ENCODE measurements at places on chromosomes 12 and 14.

DNA sequence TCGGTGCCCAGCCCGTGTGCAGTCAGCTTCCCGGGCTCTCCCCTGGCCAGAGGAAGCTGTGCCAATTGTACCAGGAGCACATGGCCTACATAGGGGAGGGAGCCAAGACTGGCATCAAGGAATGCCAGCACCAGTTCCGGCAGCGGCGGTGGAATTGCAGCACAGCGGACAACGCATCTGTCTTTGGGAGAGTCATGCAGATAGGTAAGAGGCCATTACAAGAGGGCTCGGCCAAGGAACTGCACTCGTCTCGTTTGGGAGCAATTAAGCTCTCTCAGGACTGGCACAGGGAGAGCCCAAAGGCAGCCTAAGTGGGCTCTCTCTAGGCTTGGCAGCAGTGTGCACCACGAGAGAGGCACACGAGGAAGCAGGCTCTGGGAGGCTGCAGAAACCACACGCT lies 3.7 kb downstream of the WNT5B start:
- DNase-seq: no peak

DNA sequence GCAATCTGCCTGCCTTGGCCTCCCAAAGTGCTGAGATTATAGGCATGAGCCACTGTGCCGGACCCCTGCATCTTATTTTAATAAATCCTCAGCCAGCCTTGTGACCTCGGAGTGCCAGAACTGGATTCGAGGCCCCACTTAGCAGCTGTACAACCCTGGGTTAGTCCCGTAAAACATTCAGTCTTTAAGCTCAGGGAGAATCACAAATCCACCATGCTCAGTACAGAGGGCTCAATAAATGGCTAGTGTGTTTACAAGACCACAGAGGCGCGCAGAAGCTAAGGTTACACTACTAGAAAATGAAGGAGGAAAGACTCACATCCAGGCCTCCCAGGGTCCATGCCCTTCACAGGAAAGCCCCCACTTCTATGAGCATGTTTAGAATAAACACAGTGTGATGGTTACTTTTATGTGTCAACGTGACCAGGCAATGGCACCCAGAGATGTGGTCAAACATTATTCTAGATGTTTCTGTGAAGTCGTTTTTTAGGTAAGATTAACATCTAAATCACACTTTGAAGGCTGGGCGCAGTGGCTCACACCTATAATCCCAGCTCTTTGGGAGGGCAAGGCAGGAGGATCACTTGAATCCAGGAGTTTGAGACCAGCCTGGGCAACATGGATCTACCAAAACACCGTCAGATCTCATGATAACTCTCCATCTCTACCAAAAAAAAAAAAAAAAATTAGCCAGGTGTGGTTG lies 55.3 kb downstream of the CLMN start:
- DNase-seq: no peak

- DNase-seq: peak; percentile 86
Observed at GRCh38 chr12:96195845-96196451, 1.8 kb downstream of the ELK3 start.

GRCh38 chr14:33449268-33449667 lies 501.6 kb downstream of the EGLN3 start:
- DNase-seq: no peak

DNA sequence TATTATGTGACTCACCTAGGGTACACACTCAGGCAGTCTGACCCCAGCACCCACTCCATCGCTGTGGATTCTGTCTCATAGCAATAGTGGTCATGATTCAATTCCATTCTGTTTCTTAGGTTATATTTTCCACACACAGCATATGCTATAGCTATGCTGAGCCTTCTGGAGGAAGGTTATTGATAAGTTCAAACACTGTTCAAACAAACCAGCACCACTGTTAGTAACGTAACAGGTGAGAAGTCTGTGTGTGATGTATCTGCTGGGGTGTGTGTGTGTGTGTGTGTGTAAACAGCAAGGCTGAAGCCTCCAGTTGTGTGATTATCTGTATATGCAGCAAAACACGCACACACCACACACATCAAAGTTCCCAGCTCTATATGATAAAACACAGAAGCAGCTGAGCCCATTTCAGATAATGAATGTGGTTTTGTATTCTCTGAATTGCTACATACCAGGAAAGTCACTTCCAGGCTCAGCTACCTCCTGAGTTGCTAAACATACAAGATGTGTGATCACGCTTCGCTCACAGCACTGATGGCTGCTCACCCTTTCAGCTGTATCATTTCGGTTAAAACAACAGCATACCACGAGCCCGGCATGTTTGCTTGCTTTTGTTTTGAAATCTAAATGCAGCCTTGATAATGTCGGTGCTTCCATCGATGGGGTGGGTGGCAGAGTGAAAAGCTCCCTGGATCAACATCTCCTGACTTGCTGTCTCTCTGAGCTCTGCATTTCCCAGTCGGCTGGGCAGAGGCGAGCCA lies 6.8 kb upstream of the SYNE3 start:
- no peak for DNase-seq

DNA sequence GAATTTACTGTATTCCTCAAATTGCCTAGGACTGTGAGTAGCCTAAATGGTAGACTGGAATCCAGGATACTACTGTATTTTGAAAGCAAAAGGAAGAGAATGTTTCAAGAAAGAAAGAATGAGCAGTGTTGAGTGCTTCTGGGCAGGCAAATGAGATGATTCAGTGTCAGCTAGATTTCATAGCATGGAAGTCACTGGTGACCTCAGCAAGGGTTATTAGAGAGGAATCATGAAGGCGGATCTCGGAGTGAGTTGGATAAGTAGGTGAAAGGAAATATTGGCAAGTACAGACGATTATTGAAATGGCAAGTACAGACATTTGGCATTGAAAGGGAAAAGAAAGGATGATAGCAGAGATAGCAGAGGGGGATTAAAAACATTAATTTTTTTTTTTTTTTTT lies 27.1 kb downstream of the VRK1 start:
- DNase-seq: peak; percentile 64

- DNase-seq: peak; percentile 96
Observed at GRCh38 chr12:123089631-123090353, 61.1 kb downstream of the PITPNM2 start.

DNA sequence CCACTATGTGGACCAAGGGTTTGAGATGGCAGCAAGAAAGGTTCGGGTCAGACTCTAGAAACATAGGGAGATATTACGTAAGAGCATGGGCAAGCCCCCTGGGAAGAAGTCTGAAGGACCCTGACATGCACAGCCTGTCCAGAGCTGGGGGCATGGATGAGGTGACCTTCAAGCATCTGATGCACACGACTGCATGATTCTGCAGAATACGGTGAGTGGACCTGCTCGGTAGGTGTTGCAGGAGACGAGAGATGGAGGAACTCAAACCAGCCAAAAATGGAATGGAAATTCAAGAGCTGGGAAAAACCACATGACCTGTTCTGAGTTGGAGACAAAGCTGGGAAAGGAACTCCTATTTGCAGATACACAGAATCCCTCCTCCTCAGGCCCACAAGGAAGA lies 43.6 kb downstream of the ANO2 start:
- no peak for DNase-seq

- no peak for DNase-seq
Observed at GRCh38 chr12:106973545-106973944, 13.4 kb downstream of the MTERF2 start.

DNA sequence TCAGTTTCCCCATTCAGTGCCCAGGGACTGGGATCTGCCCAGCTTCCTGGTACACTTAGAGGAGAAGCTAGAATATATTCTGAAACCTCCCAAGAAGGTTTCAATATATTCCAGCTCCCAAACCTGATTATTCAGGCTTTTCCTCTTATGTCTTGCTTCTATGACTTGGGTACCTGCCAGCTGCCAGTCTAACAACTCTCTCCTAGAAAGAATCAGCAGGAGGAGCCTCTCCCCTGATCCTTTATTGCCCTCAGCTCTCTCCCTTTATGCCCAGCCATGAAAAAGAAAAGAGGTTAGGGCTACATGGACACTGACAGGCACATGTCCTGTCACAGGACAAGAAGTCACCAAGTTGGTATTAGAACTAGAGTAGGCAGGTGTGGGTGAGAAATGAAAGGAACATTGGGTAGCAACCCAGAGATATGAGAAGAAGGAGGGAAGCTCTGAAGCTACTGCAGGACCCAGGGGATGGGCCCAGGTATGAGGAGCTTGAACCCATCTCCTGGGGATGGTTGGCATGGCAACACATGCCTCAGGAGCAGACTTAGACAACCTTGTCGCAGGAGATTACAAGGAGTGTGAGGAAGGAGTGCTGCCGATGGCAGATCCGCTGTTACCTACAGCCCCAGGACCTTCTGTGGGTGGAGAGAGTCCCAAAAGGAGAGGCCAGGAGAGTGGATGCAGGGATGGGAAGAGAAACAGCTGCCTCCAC lies 2.0 kb upstream of the CACNB3 start:
- no peak for DNase-seq

DNA sequence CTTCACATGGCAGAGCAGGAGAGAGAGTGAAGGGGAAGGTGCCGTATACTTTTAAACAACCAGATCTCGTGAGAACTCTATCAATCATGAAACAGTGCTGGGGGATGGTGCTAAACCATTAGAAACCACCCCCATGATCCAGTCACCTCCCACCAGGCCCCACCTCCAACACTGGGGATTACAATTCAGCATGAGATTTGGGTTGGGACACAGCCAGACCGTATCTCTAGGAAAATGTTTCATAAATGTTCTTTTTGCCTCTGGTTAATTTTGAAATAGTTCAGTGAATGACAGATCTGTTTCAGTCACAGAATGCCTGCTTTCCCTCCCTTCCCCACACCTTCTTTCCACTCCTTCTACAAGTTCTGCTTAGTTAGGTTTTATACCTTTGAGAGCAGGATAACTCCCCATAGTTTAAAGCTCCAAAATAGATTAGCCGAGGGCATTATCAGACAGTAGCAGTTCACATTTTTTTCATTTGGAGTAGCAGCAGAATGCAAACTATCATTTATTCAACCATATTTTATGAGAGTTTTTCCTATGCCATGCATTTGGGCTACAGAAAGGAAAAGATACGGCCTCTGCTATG lies 27.1 kb downstream of the PELI2 start:
- no peak for DNase-seq

DNA sequence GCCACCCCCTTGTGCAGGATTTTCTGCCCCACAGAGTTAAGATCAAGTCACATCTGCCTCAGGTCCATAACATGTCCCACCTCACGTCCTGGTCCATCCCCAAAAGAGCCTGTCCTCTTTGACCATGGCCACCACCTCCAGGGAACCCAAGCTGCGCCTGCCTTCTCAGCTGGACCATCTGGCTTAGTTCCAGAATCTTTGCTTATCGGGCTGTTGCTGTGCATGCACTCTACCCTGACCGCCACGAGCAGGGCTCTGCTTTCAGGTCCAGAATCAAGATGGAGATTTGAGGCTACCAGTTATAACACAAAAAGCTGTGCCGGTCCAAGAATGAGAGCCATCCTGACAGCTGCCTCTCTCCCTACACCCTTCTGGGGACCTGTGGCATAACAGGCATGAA lies 326.7 kb downstream of the DPF3 start:
- no peak for DNase-seq

GRCh38 chr14:30134936-30135335 lies 207.3 kb upstream of the PRKD1 start:
- DNase-seq: no peak

GRCh38 chr14:47739541-47739940 lies 64.1 kb upstream of the MDGA2 start:
- no peak for DNase-seq

- no peak for DNase-seq
Observed at GRCh38 chr12:1884651-1885050, 33.8 kb downstream of the CACNA2D4 start.

GRCh38 chr12:75651342-75651695 lies 139.9 kb upstream of the KRR1 start:
- no peak for DNase-seq

DNA sequence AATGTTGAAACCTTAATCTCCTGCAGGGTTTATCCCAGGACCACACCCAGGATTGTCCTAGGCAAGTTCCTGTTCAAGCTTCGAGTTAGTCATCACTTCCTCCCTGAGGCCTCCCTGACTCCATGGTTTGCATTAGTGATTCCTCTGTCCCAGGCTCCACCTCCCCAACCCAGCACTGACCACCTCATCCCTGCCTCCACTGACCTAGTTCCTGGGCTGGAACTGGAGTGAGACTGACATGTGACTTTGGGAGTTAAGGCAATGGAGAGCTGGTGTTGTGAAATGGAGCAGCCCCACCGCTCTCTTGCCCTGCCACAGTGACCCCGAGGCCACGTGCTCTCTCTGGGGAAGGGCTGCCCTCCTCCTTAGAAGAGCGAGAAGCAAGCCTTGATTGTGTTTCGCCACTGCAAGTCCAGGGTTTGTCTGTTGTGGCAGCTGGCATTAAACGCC lies 15.8 kb upstream of the DTX1 start:
- DNase-seq: peak; percentile 94

GRCh38 chr14:75559451-75560222 lies 18.8 kb upstream of the FLVCR2 start:
- DNase-seq: peak; percentile 69

GRCh38 chr14:43790681-43791080 lies 716.4 kb downstream of the FSCB start:
- DNase-seq: peak; percentile 7

DNA sequence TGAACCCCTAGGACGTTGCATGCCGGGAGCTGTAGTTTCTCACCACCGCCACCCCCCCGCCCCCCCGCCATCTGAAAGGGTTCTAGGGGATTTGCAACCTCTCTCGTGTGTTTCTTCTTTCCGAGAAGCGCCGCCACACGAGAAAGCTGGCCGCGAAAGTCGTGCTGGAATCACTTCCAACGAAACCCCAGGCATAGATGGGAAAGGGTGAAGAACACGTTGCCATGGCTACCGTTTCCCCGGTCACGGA lies 501 bp upstream of the HSP90B1 start:
- no peak for DNase-seq

DNA sequence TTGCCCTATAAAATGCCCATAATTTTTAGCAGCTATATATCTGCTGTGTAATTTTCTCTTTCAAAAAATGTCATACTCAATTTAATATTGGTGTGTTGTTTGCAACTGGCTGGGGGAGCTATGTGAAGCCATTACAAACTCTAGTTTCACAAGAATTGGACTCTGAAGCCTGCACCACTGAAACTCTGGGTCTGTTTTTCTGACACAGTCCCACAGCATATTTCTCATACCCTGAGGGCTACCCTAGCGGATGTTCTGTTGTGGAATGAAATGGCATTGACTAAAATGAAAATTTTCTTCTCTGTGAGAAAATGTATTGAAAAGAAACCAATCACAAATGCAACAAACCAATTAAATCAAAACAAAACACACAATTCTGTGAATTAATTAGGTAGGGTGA lies 284.6 kb upstream of the NPAS3 start:
- DNase-seq: no peak

DNA sequence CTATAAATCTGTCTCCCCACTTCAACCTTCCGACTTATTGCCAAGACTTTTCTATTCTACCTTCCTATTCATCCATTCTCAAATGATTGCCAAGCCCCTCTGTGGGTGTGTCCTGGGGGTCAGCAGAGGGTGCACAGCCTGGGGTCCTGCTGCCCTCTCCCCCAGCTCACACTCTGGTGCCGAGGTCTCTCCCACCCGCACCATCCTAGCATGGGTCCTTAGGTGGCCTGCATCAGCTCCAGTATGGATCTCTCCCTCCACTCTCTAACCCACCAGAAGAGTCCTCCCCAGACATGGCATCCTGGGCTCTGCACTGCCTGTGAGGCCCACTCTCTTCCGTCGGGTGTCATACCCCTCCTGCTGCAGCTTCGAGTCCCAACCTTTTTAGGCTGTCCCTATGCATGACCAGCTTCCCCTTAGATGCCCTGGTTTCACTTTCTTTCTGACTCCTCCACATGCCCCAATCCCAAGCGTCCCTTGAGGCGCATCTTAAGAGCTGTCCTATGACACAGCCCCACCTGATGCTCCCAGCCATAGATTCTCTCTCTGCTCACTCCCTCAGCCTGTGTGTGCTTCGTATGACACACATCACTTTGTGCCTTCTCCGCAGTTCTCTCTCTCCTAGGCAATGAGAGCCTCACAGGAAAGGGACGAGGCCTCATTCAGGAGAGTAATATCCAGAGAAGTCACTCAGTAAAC lies 43.9 kb downstream of the GIT2 start:
- DNase-seq: peak; percentile 18

Measured in Daoy (cell line).